ENCODE measurements at places on chromosomes 6 and 20.
A peak's percentile ranks its signal among the peaks of the same experiment; 100 is the strongest.

DNA sequence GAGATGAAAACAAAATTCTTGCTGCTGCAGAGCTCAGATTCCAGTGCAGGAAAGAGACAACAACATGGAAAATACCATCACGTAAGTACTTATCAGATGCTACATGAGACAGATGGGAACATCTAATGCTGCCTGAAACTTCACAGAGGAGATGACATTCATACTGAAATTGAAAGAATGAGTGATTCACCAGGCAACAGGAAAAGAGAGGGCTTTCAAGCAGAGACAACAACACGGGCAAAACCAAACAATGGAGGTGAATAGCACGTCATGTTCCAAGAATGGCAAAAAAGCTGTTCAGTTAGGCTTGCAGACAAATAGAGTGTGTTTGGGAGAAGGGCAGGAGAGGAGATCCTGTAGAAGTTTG, 39.3 kb downstream of the GTF2H5 start:
- DNase-seq: no peak

DNA sequence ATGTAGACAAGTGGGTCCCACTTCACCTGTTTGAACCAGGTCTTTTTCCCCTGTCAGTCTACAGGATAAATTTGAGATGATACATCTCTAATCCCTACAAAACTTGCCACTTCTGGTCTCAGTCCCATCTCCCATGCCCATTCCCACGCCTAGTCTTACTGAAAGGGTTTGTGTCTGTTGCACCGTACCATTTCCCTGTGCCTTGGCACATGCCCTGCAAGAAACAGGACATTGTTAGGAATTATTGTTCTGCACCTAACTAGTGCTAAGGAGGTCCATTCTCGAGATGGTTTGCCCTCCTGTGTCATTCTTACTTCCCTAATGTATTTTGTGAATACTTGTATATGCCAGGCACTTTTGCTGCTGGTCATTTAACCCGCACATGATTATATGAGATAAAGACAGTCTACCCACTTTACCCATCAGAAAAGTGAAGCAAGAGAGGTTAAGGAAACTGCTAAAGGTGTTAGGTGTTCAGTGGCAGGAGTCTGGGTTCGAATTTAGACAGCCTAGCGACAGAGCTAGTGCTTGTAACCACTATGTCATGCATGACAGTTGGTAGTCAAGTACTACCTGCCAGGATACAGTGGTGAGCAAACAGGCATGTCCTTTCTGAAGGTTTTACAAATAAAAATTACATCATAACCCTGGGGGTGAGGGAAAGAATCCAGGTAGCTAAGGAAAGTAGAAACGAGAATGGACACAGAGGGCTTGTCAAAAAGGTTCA, 12.7 kb downstream of the FAM217A start:
- DNase-seq: no peak

GRCh38 chr6:18216411-18216810, 47.9 kb downstream of the DEK start:
- no peak for DNase-seq

- no peak for DNase-seq
These were observed at the start of gene SPO11 for GRCh38 chr20:57329608-57330221. TSS of gene SPO11 (plus strand) at chr20:57329803. CDS start at chr20:57329868, 65 bp downstream.

DNA sequence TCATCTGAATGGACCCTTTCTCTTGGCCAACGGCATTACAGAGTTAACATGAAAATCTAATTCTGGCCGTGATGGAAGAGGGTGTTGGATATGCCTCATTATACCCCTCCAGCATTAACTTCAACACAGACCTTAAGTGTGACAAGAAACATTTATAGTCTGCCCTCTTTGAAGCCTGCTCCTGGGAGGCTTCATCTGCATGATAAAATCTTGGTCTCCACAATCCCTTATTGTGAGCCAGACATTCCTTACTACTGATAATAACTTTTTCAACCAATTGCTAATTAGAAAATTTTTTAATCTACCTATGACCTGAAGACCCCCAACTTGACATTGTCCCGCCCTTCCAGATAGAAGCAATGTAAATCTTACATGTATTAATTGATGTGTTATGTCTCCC, 9.3 kb upstream of the HBS1L start:
- DNase-seq: no peak

DNA sequence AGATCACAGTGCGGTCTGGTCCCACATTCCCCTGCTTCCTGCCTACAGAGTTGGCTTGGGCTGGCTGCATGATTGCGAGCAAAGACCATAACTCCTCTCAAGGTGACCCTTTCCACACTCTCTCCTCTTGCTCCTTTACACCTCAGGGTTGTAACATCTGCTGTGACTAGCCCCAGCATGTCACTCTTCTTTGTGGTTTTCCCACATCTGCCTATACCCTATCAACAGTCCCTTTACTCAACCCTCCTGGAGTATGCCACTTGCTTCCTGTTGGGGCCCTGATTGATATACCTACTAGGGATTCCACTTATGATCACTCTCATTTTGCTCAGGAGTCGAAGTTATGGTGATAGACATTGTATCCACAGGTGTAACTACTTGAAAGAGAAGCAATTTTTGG, 58.9 kb upstream of the SGK1 start:
- no peak for DNase-seq

DNA sequence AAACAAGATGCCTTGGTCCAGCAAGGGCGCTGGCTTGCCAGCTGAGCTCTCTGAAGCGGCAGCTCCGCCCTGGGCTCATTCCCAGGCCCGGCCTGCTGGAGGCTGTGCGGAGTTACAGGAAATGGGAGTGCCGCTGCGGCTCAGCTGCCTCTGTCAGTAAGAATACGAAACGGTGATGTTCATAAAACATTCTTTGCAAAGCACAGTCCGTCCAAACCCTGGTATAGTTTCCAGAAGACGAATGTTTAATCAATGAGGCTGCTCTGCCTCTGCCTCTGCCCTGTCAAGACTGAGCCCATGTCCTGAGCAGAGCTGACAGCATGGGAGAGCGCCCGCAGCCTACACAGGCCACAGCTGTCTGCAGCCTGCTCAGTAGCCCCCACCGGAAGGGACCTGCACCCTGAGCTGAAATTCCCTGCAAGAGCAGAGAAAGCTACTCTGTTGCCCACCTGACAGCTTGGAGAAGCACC, 153.3 kb upstream of the SNX9 start:
- no peak for DNase-seq

- no peak for DNase-seq
These were observed 156.8 kb upstream of the PLCB4 start for GRCh38 chr20:8912096-8912495.

GRCh38 chr20:36720510-36720909, 25.4 kb downstream of the NDRG3 start:
- DNase-seq: peak; percentile 23

DNA sequence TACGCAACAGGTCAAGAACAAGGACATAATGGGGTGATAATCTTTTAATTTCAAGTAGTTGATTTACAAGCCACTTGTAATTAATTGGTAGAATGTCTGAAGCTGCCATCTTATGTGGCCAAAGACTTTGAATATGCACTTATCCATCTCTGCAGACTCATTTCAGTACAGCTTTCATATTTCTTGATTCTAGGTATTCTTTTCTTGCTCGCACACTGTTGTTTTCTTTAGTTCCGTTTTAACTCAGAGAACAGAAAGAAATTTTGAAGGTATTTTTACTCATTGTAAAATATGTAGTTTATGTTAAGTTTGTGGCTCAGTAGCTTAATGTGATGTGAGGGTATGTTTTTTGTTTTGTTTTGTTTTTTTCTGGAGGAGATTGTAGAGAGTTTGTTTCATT, 73.9 kb downstream of the UBR2 start:
- DNase-seq: no peak

GRCh38 chr6:106512048-106512967, 117.0 kb downstream of the RTN4IP1 start:
- DNase-seq: peak; percentile 72

DNA sequence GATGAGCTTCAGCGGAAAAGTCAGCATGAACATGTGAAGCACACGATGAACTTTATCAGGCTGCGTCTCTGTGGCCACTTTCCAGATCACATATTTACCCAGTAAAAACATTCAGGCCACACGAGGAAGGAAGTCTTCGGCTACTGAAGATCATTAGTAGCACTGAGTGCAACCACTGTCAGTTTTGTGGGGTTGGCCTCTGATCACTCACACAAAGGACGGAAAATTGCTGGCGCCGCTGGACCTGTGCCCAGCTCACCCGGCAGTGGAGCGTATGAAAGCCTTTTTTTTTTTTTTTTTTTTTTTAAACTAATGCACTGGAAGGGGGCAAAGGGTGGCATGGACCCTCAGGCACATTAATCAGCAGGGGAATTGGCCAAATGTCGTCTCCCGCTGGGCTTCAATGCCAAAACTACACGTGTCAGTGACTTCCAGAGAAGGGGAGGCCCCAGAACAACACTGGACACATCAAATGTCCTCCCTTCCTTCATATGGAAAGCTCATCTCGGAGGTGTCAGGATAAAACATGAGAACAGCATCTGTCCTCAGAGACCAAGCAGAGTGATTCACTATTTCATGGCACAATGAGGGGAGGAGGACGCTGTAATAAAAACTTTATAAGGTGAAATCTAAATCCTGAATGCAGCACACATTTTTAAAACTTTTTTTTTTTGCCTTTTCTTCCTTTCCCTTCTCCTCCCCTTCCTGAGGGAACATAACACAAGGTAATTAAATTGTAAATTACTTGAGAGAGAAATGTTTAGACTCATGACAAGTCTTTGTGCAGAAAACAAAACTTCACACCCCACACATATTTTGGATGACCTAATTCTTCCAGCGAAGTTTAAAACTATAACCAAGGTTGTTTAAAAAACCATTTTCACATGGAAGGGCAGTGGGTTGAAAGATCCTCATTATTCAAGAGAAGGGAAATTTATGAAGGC, 223.4 kb downstream of the FOXC1 start:
- no peak for DNase-seq

GRCh38 chr20:15248618-15249395, 911.4 kb upstream of the FLRT3 start:
- no peak for DNase-seq

GRCh38 chr6:136927292-136927691, 5.2 kb downstream of the SLC35D3 start:
- DNase-seq: no peak

GRCh38 chr6:43715056-43715788, 27.6 kb upstream of the MRPS18A start:
- no peak for DNase-seq

GRCh38 chr20:13102694-13103093, 93.9 kb downstream of the SPTLC3 start:
- no peak for DNase-seq

- DNase-seq: no peak
These were observed 933.4 kb downstream of the KIF16B start for GRCh38 chr20:15639839-15640238.

DNA sequence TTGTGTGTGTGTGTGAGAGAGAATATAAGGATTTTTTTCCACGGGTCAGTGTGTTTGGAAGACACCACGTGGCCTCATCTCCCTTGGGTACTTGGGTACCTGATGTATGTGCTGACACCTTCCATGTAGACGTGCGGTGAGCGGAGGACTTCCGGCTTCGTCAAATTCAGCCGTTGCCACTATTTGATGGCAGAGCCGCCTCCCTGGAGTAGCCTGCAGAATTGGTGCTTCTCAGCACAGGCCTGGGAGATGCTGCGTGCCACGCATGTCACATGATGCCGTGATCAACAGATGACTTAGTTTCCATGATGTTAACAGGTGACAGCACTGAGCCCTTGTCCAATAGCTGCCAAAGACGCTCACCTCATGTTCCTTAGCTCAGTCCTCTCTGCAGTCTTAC, 69.4 kb downstream of the CDH4 start:
- DNase-seq: no peak

- no peak for DNase-seq
These were observed 584.4 kb upstream of the CDH4 start for GRCh38 chr20:60667641-60668040.

DNA sequence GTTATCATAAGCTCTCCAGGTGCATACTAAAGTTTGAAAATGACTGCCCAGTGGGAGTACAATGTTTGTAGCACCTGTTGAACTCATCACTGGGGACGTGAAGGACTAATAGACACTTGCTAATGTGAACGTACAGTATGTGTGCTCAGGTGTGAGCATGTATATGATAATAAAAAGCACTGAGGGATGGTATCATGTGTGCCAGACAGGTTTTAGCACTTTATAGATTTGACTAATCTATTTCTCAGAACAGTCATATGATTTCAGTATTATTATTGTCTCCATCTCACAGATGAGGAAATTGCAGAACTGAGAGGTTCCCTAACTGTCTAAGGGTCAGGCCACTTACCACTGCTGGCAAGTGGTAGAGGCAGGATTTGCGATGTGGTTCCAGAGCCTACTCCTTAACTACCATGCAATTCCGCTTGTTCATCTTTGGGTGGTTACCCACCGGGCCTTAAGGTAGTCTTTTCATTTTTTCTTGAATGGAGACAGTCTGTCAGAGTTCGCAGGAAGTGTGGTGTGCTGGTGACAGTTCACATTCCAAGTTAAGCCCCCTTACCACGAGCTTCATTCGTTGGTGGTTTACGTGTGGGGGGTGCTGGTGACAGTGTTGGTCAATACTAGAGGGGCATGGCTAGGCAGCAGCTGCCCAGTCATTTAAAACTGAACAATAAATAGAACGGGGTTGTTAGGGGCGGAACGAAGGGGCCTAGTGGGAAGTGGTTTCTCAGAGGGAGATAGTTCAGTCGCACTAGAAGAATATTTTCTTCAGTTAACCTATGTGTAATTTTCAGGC, 46.8 kb downstream of the RREB1 start:
- DNase-seq: no peak

GRCh38 chr6:43088654-43089056, 12.5 kb downstream of the PTK7 start:
- DNase-seq: no peak

DNA sequence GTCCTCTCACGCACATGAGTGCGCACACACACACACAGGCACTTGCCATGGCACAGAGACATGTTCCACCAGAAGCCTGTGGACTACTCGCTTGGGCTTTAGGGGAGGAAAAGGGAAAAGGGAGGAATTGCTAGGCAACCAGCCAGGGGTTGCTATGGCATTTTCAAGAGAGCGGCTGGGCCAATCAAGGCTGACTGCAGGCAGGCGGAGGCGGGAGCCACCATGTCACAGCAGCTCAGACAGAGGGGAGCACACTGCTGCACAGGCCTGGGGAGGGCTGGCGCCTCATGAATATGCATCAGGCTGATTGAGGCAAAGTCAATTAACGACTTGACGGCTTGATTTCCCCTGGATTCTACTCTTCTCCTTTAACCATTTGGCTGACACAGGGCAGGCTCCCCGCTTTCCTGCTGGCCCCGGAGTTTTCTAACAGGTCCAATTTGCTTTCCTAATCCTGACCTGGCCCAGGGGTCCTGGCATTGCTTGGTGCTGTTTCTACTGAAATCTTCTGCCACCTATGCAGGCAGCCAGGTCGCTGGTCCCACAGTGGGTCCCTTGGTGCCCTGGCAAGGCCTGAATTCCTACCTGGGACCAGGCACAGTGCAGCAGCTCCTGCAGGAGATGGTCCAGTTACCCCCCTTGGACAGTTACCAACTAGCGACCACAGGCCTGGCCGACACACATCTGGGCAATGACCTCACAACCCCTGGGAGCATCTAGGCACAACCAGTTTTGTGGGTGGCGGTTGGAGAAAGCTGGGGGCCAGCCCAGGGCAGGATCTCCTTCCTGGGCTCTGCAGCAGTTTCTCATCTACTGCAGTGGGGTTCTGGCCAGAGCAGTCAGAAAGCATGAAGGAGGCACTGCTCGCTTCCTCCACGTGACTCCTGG, 52.1 kb downstream of the YTHDF1 start:
- no peak for DNase-seq

All from activated T-cell treated with anti-CD3 and anti-CD28 coated beads for 48 hours (primary cell).